ENCODE measurements at places on chromosomes 2 and 18. TPM values are rescaled to one million over a fixed set of nuclear protein-coding genes. Genes with fewer than 3 reads are reported as not detected.
A peak's percentile ranks its signal among the peaks of the same experiment; 100 is the strongest.

The LAMA3 gene
- total RNA-seq = 3.3 TPM

The MAP4K4 gene
- 76.9 TPM for total RNA-seq

The ADGRF3 gene
- total RNA-seq = 0.56 TPM

The CHRND gene
- total RNA-seq = not detected

- DNase-seq = peak; percentile 62
Measured at GRCh38 chr2:11540148-11540995, 6.5 kb downstream of the GREB1 start.

DNA sequence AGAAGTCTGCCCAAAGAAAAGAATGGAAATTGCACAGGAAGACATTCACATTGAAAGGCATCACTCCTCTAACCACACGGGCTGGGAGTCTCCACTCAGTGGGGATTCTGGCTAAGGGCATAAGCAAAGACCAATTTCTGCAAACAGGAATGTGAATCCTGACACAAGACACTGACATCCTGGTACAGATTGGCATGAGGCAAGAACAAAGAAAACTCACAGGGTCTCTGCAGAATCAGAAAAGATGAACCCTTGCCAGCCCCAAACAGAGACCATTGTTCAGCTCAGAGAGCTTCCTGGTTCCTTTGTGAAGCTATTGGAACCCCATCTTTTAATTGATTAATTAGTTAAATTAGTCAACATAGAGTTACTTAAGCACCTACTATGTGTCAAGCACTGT, 82.3 kb downstream of the UPP2 start:
- DNase-seq = no peak

DNA sequence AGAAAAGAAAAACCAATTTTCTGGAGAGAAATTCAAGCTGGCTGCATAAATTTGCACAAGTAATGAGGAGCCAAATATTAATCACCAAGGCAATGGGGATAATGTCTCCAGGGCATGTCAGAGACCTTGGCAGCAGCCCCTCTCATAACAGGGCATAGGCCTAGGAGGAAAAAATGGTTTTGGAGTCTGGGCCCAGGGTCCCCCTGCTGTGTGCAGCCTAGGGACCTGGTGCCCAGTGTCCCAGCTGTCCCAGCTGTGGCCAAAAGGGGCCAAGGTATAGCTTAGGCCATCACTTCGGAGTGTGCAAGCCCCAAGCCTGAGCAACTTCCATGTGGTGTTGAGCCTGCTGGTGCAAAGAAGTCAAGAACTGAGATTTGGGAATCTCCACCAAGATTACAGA, 57.1 kb downstream of the SCN7A start:
- no peak for DNase-seq

- DNase-seq = no peak
Measured at GRCh38 chr2:170140561-170140960, 37.4 kb upstream of the MYO3B start.

DNA sequence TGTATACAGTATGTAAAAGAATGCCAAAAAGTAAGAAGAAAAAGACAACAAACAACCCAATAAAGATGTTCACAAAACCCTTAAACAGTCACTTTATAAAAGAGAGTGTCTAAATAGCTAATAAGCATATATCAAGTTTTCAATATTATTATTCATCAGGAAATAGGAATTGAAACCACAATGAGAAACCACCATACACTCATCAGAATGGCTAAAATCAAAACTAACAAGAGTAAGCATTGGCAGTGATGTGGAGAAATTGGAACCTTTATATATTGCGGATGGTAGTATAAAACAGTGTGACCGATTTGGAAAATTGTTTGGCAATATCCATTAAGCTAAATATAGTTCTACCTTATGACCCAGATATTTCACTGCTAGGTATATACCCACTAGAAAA, 20.5 kb upstream of the TGFA start:
- DNase-seq = no peak

- peak; percentile 82 for DNase-seq
Measured at GRCh38 chr2:84906900-84907714, 1.7 kb downstream of the TMSB10 start.

DNA sequence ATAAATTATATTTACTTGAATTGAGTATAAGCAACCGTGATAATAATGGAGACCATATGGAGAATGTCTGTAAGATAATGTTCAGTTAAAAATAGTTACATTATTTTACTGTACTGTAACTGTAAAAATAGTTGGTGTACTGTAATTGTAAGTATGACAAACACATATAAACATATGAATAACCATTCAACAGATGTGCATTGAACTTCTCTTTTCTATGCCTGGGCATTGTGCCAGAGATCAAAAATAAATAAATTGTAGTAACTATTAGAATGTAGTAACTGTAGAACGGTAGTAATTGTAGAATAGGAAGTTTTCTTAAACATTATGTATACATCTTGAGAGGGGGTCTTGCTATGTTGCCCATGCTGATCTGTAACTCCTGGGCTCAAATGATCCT, 287.4 kb upstream of the EPAS1 start:
- DNase-seq = no peak

DNA sequence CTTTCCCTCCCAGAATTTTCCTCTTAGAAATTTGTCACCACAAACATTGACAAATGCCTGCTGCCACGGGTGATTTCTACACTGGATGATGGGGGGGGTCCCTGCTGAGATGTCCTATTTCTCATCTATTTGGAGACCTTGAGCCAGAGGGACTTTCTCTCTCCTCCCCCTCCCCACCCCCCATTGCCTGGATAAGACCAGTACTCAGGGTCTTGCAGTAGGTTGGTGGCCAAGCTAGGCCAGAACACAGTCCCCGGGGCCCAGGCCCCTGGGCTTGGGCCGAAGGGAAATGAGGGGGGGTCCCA, 560 bp upstream of the DUSP2 start:
- no peak for DNase-seq

DNA sequence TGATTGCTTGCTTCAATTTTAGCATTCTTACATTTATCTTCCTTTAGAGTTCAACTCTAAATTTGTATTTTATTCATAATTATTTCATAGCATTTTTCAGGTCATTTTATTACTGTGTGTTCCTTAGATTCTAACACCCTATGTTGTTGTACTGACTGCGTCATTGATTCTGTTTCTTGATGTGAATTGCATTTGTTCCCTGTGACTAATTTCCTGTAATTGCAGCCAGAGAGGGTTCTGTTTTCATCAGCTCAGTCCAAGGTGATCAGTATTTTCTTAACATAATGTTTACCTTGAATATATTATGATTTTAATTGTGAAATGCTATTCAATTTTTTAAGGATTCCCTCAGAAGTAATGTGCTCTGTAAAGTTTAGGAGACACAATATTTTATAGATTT, 970.2 kb upstream of the PIK3C3 start:
- no peak for DNase-seq

DNA sequence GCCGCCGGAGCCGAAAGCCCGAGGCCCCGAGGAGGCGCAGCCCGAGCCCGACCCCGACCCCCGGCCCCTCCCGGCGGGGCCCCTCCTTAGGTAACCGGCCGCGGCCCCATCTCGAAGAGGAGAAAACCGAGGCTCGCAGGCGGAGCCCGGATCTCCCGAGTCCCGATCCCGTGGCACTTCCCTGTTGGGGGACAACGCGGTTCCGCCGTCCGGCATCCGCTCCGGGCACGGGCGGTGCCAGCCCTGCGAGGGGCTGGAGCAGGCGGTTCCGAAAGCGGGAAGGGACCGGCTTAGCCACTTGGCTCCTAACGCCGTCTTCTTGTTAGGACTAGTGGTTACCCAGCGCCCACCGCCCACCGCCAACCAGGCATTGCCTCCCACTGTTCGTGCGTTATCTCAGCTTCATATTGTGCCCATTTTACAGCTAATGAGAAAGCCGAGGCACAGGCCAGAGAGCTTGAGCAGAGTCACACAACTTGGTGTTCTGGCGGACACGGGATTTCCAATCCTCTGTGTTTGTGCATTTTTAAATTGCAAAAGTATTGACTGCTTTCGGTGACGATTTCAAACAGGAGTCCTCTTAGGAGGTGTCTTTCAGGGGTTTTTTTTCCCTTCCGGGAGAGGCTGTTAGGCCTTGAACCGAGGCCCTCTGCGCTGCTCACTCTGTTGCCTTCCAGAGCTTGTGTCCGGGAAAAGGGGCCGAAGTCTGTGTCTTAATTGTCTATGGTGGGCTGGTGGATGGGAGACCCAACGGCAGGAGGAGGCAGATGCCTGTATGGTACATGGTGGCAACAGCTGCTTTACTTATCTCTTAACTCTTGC, 562 bp downstream of the CENPA start:
- DNase-seq = no peak

GRCh38 chr2:24774373-24774772, 18.8 kb downstream of the PTRHD1 start:
- DNase-seq = no peak
